ENCODE measurements at places on chromosomes 13 and 19.
A peak's percentile ranks its signal among the peaks of the same experiment; 100 is the strongest.

DNA sequence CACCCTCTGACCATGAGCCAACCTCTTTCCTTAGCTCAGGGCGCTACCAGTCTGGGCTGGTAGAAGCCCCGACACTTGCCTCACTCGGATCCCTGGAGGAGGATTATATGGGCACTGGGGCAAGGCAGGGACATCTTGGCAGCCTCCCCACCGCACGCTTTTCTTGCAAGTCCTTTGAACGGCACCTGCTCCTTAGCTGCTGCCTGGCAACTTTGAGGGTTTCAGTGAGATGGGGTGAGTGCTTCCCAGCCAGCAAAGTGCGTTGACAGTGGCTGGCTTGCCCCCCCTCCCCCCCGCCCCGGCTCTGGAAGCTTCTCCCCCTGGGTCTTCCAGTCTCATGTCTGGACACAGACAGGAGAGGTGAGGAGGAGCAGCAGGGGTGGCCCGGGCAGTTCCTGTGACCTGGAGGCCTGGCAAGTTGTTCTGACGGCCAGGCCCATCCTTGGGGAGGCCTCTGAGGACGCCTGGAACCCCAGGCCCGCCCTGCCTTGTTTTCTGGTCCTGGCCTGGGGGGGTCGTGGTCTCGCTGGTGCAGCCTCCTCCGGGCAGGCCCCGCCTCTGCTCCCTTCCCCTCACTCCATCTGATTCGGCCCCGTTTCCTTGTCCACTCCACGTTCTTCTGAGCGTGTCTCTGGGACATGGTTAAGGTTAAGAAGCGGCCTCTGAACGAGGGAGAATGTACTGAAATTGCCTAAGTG, 75.2 kb downstream of the ATP11A start:
- no peak for DNase-seq
- H3K36me3 ChIP-seq: no peaks in the 10 kb centered on the region

DNA sequence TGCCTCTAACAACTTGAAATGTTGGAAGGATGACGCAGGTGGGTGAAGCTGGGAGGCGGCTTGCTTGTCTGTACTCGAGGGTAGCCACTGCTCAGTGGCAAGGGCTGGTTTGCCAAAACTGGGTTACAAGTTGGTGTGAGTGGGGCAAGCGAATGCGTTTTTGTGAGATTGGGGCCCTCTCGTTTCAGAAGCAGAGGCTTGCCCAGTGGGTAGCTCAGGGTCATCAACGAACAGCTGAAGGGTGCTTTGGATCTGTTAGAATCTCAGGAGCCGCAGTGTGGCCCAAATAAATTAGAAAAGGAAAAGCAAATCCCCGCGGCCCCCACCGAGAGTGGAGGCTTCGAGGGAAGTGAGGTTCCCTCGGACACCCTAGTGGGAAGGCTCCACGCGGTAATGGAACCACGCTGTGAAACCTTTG, 7.3 kb downstream of the ATP4B start:
- H3K36me3 ChIP-seq: peaks cover 5% of the 10 kb centered on the region
- H3K4me3 ChIP-seq: no peak overlapping the region
- no peak overlapping the region for H3K27ac ChIP-seq

GRCh38 chr19:40529093-40529954, 47.3 kb upstream of the SHKBP1 start:
- peak overlapping the region; percentile 63 for H3K4me3 ChIP-seq
- peak; percentile 94 for DNase-seq
- no peak overlapping the region for H3K27ac ChIP-seq
- peaks cover 49% of the 10 kb centered on the region for H3K27me3 ChIP-seq
- no peaks in the 10 kb centered on the region for H3K36me3 ChIP-seq
- H3K4me1 ChIP-seq: peaks cover 8% of the 10 kb centered on the region

- H3K36me3 ChIP-seq: peaks cover 14% of the 10 kb centered on the region
- no peaks in the 10 kb centered on the region for H3K27me3 ChIP-seq
These were observed 487 bp downstream of the RPS5 start for GRCh38 chr19:58387338-58388174.

DNA sequence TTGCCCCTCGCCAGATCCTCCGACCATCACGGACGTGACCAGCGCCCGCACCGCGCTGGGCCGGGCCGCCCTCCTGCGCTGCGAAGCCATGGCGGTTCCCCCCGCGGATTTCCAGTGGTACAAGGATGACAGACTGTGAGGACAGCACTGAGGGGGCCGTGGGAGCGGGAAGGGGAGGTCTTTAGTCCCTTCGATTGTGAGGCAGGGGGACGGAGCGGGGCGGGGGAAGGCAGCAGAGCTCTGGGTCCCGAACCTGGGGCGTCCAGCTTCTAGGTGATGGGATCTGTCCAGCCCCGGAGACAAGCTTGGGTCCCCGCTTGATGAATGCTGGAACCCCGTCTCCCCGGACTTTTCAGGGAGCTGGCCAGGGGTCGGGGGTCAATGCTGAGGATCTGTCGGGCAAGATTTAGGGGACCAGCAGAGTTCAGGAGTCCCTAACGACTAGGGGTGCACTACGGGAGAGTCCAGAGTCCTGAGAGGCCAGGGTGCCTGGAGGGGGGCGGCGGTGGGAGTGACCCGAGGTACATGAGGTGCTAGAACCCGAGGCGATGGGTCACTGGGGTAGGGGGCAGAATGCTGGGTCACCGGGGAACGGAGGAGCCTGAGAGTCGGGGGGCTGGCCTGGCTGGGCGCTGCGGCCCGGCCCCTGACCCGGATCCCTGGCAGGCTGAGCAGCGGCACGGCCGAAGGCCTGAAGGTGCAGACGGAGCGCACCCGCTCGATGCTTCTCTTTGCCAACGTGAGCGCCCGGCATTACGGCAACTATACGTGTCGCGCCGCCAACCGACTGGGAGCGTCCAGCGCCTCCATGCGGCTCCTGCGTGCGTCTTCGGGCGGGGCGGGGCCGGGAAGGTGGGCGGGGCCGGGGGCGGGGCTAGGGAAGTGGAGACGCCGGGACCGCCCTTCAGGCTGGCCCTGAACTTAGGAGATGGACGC, 14.6 kb downstream of the VSIG10L start:
- peaks cover 1% of the 10 kb centered on the region for H3K4me1 ChIP-seq
- H3K4me3 ChIP-seq: peak overlapping the region; percentile 28
- peaks cover 25% of the 10 kb centered on the region for H3K27me3 ChIP-seq

GRCh38 chr19:44611812-44612295, 1.5 kb upstream of the IGSF23 start:
- H3K4me1 ChIP-seq: peaks cover 12% of the 10 kb centered on the region
- no peaks in the 10 kb centered on the region for H3K36me3 ChIP-seq
- H3K27ac ChIP-seq: no peak overlapping the region
- DNase-seq: no peak

DNA sequence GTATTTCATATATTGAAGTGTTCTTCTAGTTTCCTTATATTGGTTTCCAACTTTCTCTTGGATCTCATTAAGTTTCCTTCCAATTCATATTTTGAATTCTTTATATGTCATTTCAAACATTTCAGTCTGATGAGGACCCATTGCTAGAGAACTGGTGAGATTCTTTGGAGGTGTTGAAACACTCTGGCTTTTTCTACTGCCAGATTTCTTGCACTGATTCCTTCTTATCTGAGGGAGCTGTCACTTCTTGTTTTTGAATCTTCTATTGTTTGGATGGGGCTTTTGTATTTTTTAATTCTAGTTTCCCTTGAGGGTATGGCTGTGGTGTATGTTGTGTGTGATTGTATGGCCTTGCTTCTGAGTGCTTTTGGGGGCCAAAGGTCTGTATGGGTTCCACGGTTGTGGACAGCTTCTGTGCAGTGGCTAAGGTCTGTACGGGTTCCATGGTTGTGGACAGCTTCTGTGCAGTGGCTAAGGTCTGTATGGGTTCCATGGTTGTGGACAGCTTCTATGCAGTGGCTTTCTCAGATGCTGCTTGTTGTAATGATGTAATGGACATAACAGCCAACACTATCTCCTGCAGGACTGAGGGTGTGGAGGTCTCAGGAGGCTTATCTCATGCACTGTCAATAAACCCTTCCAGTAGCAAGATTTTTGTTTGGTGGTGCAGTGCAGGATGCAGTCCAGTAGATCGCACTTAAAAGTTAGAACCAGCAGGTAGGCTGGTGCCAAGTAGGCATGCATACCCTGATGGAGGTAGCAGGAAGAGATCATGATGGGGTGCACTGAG, 36.8 kb downstream of the ACSBG2 start:
- no peak for DNase-seq
- no peaks in the 10 kb centered on the region for H3K4me1 ChIP-seq
- H3K27me3 ChIP-seq: peaks cover 1% of the 10 kb centered on the region

DNA sequence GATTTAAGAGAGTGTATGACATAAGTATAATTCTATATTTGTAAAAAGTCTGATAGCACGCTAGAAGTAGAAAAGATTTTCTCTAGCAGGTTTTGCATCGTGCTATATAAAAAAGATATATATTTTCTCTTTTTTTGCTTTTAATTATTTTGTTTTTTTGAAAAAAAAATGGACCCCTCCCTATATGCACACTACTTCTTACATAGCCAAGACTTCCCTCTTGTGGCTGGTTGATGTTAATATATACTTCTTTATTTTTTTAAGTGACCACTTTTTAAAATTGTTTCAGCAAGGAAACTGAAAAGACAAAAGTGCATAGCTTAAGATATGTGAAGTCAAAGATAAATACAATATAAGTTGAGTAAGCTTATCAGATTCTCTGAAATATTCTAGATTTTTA, 1202.8 kb downstream of the DIAPH3 start:
- H3K27me3 ChIP-seq: no peaks in the 10 kb centered on the region
- H3K4me1 ChIP-seq: peaks cover 10% of the 10 kb centered on the region
- H3K4me3 ChIP-seq: no peak overlapping the region

GRCh38 chr19:4597975-4598671, 38.6 kb upstream of the SEMA6B start:
- no peaks in the 10 kb centered on the region for H3K36me3 ChIP-seq
- H3K4me3 ChIP-seq: peak overlapping the region; percentile 49
- peaks cover 45% of the 10 kb centered on the region for H3K27me3 ChIP-seq
- no peak for DNase-seq

DNA sequence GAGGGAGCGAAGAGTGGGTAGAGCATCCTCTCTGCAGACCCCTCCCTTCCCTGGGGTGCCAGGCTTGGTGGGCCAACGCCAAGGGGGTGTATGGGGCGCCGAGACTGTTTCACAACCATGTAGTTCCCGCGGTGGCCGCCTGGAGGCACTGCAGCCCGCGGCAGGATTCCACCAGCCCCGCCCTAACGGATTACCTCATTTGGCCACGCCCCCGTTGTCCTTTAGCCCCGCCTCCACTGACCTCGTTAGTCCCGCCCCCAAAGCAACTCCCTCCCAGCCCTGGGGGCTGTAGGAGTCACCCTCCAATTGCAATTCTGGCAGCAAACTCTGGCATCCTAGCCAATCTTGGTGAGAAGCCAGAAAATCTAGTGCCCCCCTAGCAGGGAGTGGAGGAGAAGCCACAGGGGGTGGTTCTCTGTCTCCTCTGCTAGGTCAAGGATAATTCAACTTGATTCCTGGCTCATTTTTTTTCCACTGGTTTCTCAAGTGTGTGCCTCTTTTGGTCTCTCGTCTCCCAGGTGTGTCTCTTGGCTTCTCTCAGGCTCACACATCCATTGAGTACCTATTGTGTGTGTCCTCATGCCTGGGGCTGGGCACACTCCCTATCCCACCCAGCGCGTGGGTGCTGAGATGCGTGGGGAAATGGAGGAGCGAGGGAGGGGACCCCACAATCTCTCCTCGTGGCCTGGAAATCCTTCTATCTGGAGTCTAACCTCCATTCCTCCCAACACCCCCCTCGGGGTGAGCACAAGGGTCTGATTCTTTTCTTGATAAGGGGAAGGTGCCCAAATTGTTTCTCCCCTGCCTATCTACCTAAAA, 2.0 kb downstream of the OLFM2 start:
- DNase-seq: peak; percentile 96
- H3K27me3 ChIP-seq: peaks cover 8% of the 10 kb centered on the region
- H3K4me3 ChIP-seq: peak overlapping the region; percentile 86
- H3K36me3 ChIP-seq: peaks cover 3% of the 10 kb centered on the region
- H3K27ac ChIP-seq: peak overlapping the region; percentile 86

DNA sequence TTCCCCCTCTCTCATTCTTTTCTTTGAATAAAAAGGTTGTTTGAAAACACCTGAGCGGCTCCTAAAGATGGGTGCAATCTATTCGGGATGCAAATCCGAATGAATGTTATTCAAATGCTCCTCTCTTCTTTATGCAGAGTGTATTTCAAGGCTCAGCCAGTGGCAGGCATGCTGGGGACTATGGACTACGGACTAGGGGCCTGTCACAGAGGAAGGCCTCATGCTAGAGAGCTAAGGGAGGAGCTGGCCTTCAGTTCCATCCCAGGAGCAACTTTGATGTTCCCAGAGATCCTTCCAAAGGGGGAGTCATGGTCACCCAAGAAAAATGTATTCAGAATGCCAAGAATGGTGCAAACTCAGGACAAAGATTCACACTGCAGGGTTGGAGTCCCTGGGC, 9.3 kb downstream of the ALOX5AP start:
- no peak overlapping the region for H3K4me3 ChIP-seq
- no peak for DNase-seq
- peaks cover 6% of the 10 kb centered on the region for H3K27me3 ChIP-seq
- peaks cover 27% of the 10 kb centered on the region for H3K4me1 ChIP-seq

DNA sequence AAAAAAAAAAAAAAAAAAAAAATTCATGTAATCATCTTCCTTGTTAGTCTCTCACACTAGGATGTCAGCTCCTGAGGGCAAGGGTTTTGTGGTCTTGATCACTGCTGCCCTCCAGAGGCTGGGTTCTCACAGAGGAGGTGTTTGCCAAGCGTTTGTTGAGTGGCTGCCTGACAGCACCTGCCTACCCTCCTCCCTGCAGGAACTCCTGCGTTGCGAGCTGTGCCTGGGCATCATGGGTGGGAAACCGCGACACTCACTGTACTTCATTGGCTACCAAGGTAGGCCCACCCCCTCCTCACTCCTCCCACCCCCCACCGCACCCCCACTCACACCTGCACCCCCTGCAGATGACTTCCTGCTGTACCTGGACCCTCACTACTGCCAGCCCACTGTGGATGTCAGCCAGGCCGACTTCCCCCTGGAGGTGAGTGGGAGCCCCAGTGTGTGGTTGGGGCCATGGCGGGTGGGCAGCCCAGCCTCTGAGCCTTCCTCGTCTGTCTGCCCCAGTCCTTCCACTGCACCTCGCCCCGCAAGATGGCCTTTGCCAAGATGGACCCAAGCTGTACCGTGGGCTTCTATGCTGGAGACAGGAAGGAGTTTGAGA, 8.1 kb downstream of the ATG4D start:
- DNase-seq: no peak
- no peaks in the 10 kb centered on the region for H3K27me3 ChIP-seq
- H3K4me1 ChIP-seq: no peaks in the 10 kb centered on the region
- H3K27ac ChIP-seq: no peak overlapping the region
- peaks cover 27% of the 10 kb centered on the region for H3K36me3 ChIP-seq
- H3K4me3 ChIP-seq: no peak overlapping the region

DNA sequence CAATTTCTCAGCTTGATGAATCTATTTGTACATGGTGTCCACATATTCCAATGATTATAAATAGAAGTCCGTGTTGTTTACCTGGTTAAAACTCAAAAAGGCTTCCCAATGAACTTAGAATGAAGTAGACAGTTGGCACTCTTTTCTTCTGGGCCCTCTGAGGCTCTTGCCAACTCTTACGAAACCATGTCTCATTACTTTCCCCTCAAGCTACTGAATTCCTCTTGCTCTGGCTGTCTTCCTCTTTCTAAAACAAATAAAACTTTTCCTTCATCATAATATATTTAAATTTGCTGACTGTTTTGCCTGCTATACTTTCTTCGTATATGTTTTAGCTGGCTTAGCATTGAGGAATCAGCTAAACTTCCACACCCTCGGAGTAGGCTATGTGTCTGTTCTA, 139.7 kb downstream of the SLITRK6 start:
- no peak overlapping the region for H3K27ac ChIP-seq
- no peaks in the 10 kb centered on the region for H3K36me3 ChIP-seq
- H3K27me3 ChIP-seq: no peaks in the 10 kb centered on the region
- no peak overlapping the region for H3K4me3 ChIP-seq
- H3K4me1 ChIP-seq: peaks cover 35% of the 10 kb centered on the region

GRCh38 chr13:106874323-106874722, 306.4 kb upstream of the ARGLU1 start:
- no peak for DNase-seq
- no peaks in the 10 kb centered on the region for H3K36me3 ChIP-seq
- no peak overlapping the region for H3K4me3 ChIP-seq
- H3K27ac ChIP-seq: no peak overlapping the region
- H3K4me1 ChIP-seq: peaks cover 14% of the 10 kb centered on the region
